ENCODE measurements at places on chromosomes 4 and X.

DNA sequence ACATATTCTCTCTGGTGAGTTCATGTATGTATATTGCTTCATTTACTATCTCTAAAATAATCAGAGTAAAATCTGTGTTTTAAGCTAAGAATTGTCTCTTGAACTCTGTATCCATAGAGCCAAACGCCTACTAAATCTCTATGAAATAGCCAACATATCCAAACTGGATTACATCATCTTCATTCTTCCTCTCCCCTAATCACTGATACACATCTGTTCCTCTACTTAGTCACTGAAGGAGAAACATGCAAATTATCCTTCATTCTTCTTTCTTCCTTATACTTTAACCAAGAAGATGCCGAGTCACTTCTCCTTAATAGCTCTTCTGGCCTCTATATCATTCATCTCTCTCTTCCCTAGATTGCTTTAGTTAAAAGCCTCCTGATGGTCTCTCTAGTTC, 630.4 kb upstream of the FTHL17 start:
- no peak for DNase-seq

- no peak for DNase-seq
Measured at GRCh38 chrX:22662776-22663175, 337.0 kb upstream of the DDX53 start.

- DNase-seq, result peak; percentile 3
Measured at GRCh38 chrX:107117993-107118321, 665 bp downstream of the RBM41 start.

DNA sequence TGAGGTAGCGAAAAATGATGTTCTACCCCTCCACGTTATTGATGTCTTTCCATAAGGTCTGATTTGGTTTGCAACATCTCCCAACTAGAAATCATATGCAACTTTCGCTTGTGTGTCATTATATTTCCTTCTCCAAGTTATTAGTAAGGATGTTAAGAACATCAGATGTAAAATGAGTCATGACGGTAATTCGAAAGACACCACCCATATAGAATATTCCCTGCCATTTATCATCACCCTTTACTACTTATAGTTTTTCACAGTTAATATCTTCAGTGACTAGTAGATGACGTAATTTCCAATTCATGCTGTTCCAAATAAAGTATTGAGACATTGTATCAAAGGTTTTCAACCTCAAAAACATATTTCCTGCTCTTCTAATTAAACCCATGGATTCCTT, 146.7 kb upstream of the MAP3K15 start:
- no peak for DNase-seq

GRCh38 chr4:9877123-9877522, 95.7 kb downstream of the DRD5 start:
- no peak for DNase-seq

- peak; percentile 3 for DNase-seq
Measured at GRCh38 chrX:21725496-21725895, 32.4 kb downstream of the SMPX start.

DNA sequence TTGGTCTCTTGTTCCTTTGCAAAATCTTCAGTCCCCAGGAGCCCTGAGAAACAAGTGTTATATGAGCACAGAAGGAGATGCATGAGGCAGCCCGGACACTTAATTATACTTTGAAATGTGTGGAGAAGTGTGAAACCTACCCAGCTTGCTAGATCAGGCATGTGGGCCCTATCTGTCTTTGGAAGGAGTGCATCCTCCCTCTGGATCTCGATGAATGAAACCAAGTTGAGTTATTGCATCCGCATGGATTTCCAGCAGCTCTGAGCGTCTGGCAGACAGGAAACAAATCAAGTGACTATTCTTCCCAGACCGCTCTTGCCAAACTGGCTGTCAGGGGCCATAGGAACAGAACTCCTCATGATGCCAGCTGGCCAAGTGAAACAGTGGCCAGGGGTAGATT, 19.6 kb upstream of the SOWAHD start:
- DNase-seq, result no peak

GRCh38 chr4:138902705-138903104, 112.9 kb upstream of the NOCT start:
- no peak for DNase-seq

DNA sequence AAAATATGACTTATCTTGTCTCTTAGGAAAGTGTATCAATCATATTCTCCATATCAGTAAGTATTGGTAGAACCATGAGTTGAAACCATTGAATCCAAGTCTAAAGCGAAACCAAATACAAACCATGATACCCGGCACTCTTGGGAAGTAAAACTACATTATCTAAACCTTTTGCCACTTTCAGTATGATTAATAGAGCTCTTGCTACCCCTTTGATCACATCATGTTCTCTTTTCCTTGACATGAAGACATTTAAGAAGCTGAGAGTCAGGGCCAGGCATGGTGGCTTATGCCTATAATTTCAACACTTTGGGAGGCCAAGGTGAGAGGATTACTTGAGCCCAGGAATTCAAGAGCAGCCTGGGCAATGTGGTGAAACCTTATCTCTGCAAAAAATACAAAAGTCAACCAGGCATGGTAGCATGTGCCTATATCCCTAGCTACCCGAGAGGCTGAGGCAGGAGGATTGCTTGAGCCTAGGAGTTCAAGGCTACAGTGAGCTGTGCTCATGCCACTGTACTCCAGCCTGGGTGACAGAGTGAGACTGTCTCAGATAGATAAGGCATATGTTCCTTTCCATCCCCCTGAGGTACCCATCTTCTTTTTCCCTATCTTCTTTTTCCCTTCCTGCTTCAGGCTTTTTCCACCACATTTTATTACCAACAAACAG, 45.4 kb downstream of the CEP135 start:
- peak; percentile 17 for DNase-seq

GRCh38 chr4:24226667-24227066, 336.8 kb upstream of the PPARGC1A start:
- DNase-seq, result no peak

GRCh38 chr4:67743194-67743593, 11.0 kb downstream of the GNRHR start:
- DNase-seq, result no peak

DNA sequence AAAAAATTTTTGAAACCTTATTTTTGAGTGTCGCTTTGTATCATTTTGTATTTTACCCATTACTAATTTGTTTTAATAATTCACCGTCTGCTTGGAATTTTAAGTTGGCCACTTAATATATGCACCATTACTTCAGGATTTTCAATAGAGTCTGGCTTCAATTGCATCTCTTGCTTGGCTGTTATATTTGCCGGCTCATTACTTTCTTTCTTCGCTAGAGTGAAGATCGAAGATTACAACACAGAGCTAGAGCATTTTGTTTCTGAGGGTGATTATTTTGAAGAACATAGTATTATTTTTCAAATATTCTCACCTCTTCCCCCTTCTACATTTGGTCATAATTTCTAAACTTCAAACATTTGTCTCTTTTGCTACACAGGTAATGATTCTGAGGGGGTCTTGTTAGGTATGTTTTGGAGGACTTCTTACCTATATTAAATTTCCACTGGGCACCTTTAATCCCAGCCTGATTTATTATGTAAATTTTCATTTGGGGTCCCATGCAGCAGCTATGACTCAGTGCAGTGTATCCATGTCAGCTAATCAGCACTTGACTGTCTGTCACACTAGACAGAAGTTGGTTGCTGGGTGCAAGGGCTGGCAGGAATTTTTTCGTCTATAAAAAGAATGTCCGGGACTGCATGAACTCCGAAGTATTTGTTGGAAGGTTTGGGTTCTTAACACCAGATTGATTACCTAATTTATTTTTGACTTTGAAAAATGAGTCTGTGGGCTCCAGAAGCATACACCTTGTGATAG, 18.6 kb downstream of the TBC1D1 start:
- DNase-seq, result no peak

DNA sequence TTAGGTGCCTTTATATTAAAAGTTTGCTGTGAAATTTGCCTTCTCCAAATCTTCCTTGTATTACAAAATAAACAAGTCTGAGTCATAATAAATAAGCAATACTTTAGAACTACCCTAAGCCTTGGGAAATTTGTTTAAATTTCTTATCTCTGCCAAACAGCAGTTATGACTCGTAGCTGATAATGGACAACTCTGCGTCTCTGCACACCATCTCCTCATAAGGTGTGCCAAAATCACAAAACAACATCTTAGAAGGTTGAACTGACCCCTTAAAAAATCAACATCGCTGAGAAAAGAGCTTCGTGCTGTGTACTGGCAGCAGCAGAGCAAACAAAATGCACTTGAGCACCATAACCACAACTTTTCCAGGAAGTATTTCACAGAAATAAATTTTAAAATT, 22.0 kb downstream of the OR13H1 start:
- no peak for DNase-seq

DNA sequence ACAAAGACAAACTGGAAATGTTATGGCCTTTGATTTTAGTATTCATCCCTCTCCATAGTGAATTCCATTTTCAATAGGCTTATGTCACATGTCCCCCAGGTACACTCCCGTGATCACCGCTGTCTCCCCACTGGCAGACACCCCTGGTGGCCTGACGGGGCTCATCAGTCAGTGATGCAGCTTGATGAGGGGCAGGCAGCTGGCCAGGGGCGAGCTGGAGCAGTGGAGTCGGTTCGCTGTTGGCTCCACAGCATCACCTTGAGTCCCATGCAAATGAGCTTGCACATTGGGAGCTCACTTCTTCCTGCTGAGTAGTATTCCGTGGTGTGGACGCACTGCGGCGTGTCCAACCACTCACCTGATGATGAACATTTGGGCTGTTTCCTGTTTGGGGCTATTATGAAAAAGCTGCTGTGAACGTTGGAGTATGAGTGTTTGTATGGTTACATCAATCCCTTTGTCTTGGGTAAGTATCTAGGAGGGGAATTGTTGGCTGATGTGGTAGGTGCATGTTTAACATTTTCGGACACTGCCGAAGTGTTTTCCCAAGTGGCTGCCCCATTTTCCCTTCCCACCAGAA, 5.2 kb downstream of the TREX2 start:
- DNase-seq, result no peak

GRCh38 chr4:169107528-169107927, 97.5 kb upstream of the CBR4 start:
- DNase-seq, result no peak

GRCh38 chr4:77481856-77482255, 123.8 kb upstream of the CXCL13 start:
- DNase-seq, result no peak

DNA sequence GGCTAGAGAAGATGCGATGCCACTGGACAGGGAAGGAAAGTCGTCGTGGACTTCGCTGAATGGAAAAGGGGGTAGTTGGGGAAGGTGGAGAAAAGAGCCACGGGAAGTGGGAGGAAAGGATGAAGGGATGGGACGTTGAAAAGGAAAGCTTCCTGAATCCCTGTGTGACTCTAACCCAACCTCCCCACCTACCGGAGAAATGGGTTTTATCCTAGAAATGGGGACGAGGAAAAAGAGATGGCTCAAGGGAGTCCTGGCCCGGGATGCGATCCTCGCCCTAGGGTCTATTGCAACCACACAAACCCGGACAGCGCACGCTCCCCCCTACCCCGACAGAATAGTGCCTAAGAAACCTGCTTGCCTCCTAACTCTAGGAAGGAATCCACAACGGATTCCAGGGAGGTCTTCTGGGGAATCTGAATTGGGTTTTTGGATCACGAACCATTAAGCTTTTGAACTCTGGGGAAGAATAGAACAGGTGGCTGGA, 738 bp upstream of the TSPAN5 start:
- no peak for DNase-seq

GRCh38 chr4:129804461-129804981, 708.6 kb downstream of the C4orf33 start:
- no peak for DNase-seq

DNA sequence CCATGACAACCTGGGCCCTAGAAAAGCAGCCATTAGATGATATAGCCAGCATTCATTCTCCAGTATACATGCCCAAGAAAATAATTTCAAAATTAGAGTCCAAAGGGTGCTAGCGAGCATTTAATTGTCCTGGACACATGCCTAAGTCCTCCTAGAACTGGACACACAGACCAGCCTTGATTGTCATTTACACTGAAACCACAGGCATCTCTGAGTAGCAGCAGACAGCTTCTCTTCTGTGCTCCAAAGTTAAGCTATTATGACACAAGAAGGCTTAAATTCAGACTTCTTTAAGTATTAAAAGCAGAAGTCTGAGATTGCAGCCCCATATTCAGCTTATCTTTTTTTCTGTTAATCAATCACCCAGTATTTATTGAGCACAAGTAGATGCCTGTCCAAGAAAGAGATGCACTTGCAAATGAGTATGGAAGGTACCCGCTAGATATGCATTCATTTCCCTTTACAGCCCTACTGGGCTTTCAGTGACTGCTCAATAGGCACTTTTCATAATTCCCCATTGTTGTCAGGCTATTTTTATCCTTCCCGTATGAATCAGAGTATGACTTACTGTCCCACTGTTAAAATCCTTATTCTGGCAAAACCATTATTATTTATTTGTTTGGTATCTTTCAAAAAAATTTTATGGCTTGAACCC, 374.1 kb downstream of the FBXW7 start:
- DNase-seq, result no peak

- DNase-seq, result no peak
Measured at GRCh38 chr4:1194010-1194900, 21.9 kb upstream of the SPON2 start.

GRCh38 chr4:142314247-142314646, 531.9 kb downstream of the INPP4B start:
- DNase-seq, result no peak

- DNase-seq, result no peak
Measured at GRCh38 chr4:8247047-8247930, 22.3 kb upstream of the HTRA3 start.

DNA sequence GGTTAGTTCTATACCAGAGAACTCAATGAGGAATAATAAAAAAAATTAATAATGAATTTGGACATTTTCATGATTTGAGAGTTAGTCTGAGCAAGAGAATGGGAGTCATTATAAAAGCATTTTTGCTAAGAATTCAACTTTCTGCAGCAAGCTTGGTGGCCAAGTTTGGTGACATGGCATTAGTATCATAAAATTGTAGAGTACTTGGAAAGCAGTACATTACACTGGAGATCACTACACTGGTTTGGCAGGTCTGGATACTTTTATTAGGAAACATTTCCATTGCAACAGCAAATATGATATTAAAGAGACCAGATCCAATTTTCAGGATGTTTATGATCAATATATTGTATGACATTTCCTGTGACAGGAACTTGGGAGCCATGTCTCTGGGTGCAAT, 249.1 kb upstream of the INTU start:
- no peak for DNase-seq

DNA sequence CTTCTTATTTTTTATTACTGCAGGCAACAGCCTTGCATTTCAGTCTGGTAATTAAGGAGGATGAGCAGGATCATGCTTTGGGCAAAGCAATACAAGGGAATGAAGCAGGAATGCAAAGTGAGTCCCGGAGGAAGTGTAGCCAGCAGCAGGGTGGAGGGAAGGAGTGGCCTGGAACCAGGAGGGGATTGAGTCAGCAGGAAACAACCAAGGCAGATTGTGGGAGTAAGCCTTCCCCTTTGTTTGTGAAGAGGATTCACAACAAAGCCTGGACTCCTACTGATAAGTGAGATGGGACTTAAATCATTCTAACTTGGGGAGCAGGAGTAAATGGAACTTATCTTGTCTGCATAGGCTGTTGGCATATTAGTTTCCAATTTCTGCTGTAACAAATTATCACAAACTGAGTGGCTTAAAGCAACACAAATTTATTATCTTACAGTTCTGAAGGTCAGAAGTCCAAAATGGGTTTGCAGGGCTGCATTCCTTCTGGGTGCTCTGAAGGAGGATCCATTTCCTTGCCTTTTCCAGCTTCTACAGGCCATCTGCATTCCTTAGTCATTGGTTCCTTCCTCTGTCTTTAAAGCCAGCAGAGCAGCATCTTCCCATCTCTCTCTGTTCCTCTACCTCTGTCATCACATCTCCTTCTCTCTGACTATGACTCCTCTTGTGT, 93.2 kb upstream of the AP1S2 start:
- DNase-seq, result no peak

Measured in germinal center (tissue), 1 donor.